ENCODE measurements at places on chromosomes 4 and X.

DNA sequence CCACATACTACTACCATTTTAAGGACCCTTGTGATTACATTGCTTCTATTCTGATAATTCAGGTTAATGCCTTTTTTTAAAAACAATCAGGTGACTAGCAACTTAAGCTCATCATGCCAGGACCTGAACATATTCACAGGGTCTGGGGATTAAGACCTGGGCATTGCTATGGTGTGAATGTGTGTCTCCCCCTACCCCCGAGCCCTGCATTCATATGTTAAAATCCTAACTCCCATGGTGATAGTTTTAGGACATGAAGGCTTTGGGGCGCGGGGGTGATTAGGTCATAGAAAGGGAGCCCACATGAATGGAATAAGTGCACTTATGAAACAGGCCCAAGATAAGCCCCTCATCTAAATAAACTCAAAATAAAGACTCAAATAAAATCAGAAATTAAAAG is 734.4 kb upstream of the PABPC4L start:
- no peak for DNase-seq

- no peak for DNase-seq
Measured at GRCh38 chr4:112857461-112857860, 192.0 kb upstream of the ANK2 start.

DNA sequence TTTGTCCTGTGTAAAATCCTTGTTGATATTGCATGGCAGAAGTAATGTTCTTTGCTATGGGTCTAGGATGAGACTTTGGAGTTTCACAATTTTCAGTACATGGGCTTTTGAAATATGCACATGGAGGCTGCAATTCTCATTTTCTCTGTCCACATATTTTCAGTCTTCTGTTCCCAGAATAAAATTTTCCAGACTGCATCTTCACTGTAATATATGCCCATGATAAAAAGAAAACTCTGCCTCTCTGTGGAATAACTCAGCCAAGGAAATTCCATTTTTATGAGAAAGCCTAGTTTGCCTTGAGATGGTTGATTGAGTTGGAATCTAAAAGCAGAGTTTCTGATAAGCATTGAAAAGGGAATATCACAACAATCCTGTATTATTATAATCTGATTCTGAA is 601.4 kb upstream of the AADAT start:
- DNase-seq, result no peak

DNA sequence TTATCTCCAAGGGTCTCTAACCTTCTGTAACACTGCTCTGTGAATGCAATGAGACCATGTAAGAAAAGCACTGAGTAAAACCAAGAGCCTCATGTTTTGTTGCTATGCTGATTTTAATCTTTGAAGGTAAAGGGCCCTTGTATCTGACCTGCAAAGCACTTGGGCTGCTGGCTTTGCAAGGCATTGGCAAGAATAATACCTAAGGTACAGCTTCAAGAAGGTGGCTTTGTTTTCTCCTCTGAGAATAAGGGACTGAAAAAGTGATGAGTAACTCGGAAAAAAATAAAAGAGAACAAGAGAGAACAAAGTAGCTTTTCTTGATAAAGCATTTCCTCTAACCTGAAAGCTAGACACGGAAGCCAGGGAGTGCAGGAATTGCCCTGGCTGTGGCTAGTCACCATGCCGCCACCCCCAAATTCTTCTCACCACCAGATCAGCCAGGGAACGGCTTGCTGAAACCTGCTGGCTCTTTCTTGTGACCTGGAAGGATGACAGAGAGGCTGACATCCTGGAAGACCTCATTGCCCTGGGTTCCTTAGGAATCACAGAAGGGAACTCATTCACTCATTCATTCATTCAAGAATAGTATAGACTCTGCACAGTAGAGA is 41.8 kb upstream of the HS3ST1 start:
- no peak for DNase-seq

GRCh38 chrX:3295731-3296130 is 50.7 kb downstream of the MXRA5 start:
- no peak for DNase-seq

DNA sequence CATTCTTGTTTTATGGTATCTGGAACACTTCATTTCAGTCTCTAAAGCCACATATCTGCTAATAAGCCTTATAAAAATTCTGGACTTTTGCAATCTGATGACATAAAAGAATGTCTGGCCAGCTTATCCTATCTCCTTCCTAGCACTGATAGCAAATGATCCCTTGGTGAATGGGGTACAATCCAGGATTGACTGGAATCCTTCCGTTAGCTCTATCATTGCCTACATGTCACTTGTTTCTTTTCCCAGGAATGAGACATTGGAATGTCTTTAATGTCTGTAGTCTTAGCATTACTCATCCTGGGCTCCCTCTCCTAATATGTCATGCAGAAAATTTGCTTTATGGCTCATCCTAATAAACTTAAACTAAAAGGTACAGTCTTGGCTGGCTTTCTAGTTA is 14.8 kb upstream of the PABPC4L start:
- no peak for DNase-seq

GRCh38 chr4:163815776-163816175 is 321.3 kb downstream of the TMA16 start:
- no peak for DNase-seq

- no peak for DNase-seq
Measured at GRCh38 chr4:723751-724530, 18.3 kb downstream of the PCGF3 start.

GRCh38 chrX:150569155-150569477 is 695 bp downstream of the MTM1 start:
- DNase-seq, result no peak

DNA sequence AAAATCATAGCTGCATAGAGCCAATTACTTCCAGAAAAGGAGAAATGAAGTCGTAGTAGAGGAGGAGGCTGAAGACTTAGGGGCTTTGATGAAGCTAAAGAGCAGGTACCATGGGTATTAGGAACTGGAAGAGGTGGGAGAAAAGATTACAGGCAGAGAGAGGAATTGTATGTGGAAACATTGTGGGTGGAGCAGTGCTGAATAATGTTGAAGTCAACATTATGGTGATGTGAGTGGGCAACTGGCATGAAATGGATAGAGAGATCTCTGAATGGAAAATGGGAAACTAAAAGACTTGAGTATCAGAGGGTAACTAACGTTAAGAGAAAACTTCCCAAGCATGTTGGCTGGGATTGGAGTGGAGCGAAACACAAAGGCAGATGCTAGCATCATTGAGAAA is 92.5 kb downstream of the AREG start:
- no peak for DNase-seq
